ENCODE measurements at places on chromosomes 11 and 22.

- DNase-seq: no peak
These were observed 7.2 kb downstream of the SNAP29 start for GRCh38 chr22:20865875-20866445.

- DNase-seq: no peak
These were observed 25.1 kb upstream of the FJX1 start for GRCh38 chr11:35593143-35593542.

DNA sequence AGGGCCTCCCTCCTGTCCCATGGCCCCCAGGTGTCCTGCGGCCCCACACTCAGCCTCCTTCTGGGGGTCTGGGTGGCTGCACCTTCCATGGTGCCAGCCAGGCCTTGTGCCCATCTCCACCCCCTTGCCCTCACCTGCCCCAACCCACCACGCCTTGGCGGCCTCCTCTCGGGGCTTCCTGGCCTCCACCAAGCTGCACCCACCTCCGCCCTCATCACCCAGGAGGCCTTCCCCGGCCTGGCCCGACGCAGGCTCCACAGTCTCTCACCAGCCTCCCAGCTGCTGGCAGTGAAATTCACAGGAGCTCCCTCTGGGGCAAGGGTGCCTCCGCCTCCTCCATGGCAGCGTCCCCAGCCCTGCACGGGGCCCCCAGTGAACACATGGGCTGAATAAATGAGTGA, 35.9 kb upstream of the WNT7B start:
- no peak for DNase-seq

DNA sequence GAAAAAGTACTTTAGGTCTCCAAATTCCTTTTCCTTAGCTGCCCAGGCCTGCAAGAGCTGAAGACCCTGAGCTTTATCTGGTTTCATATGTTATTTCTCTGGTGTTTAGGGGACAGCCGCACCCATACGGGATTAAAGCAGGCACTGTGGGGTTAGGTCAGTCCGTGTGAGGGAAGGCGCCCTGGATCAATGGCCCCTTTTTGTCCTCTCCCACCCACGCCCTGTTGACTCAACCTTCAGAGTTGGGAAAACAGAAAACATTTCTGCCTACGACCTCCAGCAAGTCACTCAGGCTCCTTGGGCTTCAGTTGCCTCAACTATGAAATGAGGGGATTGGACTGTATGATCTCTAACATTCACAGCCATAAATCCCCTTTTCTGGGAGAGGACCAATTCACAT, 55.2 kb upstream of the BARX2 start:
- no peak for DNase-seq

GRCh38 chr11:65262381-65262680, 569 bp downstream of the POLA2 start:
- no peak for DNase-seq

- DNase-seq: peak; percentile 17
These were observed 389 bp downstream of the MICALL1 start for GRCh38 chr22:37906364-37907008.

DNA sequence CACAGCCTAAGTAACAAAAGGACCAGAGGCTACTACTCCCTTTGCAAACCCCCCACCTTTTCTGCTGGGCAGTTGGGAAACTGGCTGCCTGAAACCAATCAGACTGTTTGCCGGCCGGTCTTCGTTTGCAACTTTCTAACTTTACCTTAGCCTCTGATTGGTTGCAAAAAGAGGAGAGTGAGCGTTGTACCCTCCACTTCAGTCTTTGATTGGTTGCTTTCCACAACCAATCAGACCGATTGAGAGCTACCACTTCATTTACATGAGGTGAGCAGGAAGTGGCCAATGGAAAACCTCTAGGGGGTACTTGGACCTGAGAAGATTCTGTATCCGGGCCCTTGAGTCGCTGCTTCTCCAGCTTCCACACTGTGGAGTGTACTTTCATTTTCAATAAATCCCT, 18.8 kb upstream of the CLNS1A start:
- DNase-seq: no peak

GRCh38 chr11:2740275-2740940, 40.6 kb upstream of the KCNQ1OT1 start:
- no peak for DNase-seq

DNA sequence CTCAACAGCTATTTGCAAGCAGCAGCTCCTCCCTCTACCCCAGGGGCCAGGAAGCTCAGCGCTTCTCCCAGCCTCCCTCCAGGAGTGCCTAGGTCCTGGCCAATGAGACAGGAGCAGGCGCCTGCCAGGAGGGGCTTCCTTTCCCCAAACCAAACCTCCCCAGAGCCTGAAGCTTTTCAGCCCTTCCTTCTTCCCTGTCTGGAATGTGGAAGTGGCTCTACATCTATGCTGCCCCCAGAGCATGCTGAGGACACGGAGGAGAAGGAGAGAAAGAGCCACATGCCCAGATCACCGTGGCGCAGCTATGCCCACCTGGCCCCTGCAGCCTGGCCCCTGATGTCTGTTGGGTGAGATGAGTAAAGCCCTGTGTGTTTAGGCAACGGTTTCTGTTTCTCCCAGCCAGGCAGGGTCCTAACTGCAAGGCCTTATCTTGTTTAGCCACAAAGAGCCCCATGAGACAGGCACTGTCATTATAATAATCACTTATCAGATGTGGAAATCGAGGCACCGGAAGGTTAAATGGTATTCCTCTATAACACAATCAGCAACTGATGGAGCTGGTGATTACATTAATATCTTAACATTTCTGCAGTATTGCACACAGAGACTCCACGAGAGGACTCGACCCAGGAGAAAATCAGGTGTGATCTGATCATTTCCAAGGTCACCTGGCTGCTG, 315.8 kb downstream of the CTTN start:
- DNase-seq: no peak

DNA sequence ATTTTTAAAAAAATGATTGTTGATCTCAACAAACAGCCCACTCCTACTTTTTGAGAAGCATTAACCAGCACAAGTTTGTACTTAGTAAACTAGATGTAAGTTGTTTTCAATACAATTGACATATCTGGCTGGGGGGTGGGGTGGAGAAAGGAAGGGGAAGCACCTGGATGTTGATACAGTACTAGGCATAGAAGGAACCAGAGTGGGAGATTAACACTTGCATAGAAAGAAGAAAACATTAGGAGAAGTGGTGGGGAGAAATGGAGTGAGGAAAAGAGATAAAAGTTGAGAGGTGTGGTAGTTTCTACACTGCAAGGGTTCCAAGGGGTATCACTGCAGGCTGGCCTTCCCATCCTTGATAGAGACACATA, 10.6 kb upstream of the GAB2 start:
- no peak for DNase-seq

DNA sequence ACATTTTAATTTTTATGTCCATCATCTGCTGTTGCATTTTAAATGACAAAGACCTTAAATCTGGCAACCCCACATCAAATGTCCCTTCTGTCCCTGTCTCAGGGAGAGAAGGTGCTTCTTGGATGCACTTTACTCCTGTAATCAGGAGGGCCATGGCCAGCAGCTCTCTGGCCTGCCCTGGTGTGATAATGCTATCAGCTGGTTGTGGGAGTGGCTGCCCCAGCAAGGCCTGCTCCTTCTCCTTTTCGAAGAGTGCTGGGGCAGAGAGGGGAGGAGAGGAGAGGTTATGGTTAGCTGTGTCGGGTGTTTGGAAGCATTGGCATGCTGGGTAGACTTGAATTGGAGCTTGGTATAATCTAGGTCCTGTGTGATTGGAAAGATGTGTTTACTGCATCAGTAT, 12.8 kb downstream of the TNRC6B start:
- DNase-seq: no peak

- DNase-seq: no peak
These were observed 80.3 kb upstream of the AKIP1 start for GRCh38 chr11:8830641-8831040.

DNA sequence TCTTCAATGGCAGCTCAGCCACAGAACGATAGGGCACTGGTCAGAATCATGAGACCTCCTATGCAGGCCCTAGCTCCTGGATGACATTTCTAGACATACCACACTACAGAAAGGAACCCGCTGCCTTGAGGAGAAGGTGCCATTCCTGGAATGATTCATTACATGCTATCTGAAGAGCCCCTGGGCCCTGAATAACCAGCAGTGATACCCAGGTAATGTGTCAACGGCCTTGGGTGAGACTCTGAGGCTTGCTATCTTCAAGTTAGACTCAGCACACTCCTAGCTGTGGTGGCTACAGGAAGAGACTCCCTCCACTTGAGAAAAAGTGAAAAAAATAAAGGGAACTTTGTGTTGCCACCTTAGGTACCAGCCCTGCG, 161.2 kb upstream of the GRIA4 start:
- no peak for DNase-seq

GRCh38 chr11:88421530-88421929, 84.0 kb upstream of the CTSC start:
- DNase-seq: no peak

DNA sequence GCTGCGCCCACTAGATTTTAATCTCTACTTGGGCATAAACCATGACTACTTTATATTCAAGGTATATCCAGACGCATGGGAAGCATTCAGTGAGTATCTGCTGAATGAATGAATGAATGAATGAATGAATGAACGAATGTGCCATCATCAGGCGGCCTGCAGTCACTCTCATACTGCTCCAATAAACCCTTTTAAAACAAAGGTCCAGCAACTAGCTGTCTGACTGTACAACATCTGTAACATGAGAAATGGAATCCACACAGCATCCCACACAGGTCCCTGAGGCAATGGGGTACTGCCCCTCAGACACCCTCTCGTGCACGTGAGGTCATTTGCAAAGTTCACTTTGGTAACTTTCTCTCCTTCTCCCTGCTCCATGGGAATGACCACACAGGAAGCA, 147.5 kb downstream of the LARGE1 start:
- DNase-seq: no peak

GRCh38 chr11:57071829-57072228, 83.1 kb downstream of the OR5AK2 start:
- no peak for DNase-seq

GRCh38 chr22:42637555-42637954, 2.8 kb downstream of the ATP5MGL start:
- DNase-seq: no peak
